ENCODE measurements at places on chromosomes 2 and 18. TPM values are rescaled to one million over a fixed set of nuclear protein-coding genes. Genes with fewer than 3 reads are reported as not detected.

Gene GLS
- 142 TPM for total RNA-seq

Gene NEU4
- total RNA-seq = 0.37 TPM

Gene MERTK
- 0.20 TPM for total RNA-seq

Gene CRIM1
- 2.3 TPM for total RNA-seq

Gene LOXHD1
- total RNA-seq = 0.25 TPM

Gene DYNAP
- total RNA-seq = not detected

Gene CRYGC
- total RNA-seq = not detected

Gene TPO
- not detected for total RNA-seq

Gene CHRNG
- total RNA-seq = not detected

Gene TEX44
- not detected for total RNA-seq

Gene AGXT
- not detected for total RNA-seq

Gene ZNF521
- total RNA-seq = not detected

Gene FAM110C
- total RNA-seq = 0.21 TPM

Gene FAM98A
- 33.7 TPM for total RNA-seq

Gene C1GALT1C1L
- not detected for total RNA-seq

Gene CCDC102B
- total RNA-seq = 2.3 TPM

Gene DCDC2C
- total RNA-seq = not detected

Gene NT5C1B
- total RNA-seq = not detected

Gene CDH19
- total RNA-seq = not detected

Gene DNPEP
- 58.8 TPM for total RNA-seq

Gene SKOR2
- not detected for total RNA-seq

Gene CDH7
- total RNA-seq = not detected

Gene GRB14
- total RNA-seq = not detected

Gene IL1R1
- total RNA-seq = 1.3 TPM

Gene MDH1B
- total RNA-seq = 0.40 TPM

Gene SLC35G4
- total RNA-seq = not detected

Gene LIMS4
- total RNA-seq = not detected

Gene MPPE1
- total RNA-seq = 60.7 TPM

Gene EVX2
- not detected for total RNA-seq

Gene ALLC
- not detected for total RNA-seq

Gene SNED1
- 6.1 TPM for total RNA-seq

Gene KIAA2012
- not detected for total RNA-seq

Gene DPP4
- 116 TPM for total RNA-seq

Gene ZAP70
- 302 TPM for total RNA-seq

Gene PROKR1
- total RNA-seq = not detected

Gene ERCC3
- 53.3 TPM for total RNA-seq

Gene PLEKHH2
- total RNA-seq = 0.40 TPM

Gene CD8B2
- not detected for total RNA-seq

Gene IL36G
- not detected for total RNA-seq

Gene MYO7B
- total RNA-seq = 0.69 TPM

Gene ADD2
- total RNA-seq = 16.8 TPM

Gene RASGRP3
- total RNA-seq = 11.8 TPM

Gene XDH
- 0.15 TPM for total RNA-seq

Gene TRABD2A
- total RNA-seq = 74.6 TPM

Gene TM4SF20
- not detected for total RNA-seq

Gene FZD7
- total RNA-seq = 0.10 TPM

Gene TUBA3E
- not detected for total RNA-seq

Gene TSPYL6
- total RNA-seq = not detected

Gene TAF4B
- total RNA-seq = 11.7 TPM

Gene MGAT5
- 48.2 TPM for total RNA-seq

Gene NOL4
- total RNA-seq = not detected

Gene GPR35
- total RNA-seq = 4.1 TPM

Gene KCNIP3
- total RNA-seq = not detected

Gene IL1RN
- total RNA-seq = 0.48 TPM

Gene PPIL3
- 47.7 TPM for total RNA-seq
